ENCODE measurements at places on chromosomes 12 and 14. TPM values are rescaled to one million over a fixed set of nuclear protein-coding genes. Genes with fewer than 3 reads are reported as not detected.
A peak's percentile ranks its signal among the peaks of the same experiment; 100 is the strongest.

- DNase-seq = peak; percentile 70
Measured at GRCh38 chr12:63915105-63915800, 70.8 kb downstream of the SRGAP1 start.

DNA sequence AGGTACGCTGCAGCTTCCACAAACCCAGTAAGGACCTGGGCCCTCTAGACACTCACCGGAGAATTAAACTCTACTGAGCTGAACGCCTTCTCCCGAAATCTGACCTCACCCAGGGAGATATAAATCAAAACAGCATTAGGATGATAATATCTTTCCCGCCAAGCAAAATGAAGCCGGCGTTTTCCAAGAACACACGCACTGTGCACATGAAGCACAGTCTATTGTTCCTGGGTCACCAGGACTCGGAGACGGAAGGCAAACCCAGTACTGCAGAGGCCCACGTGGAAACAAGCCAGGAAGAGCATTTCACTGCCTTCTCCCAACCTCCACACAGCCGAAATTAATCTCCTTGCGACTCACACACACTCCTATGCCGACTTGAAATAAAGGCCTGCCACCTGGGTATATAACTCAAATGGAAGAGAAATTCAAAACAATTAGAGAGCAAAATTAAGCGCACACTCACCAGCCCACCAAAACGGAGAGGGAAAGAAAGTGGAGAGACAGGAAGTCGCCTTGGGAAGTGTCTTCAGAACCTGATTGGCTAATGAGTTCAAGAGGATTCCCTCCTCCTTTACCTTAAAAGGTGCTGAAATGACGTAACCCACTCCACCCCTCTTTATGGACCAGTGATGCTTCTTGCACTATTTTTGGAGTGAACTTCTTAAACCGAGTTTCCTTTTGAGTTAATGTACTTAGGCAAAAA, at the start of gene CCNB1IP1:
CCNB1IP1 (minus strand) TSS at position 492 of the 706 bp plus-strand sequence. CDS start 16,756 bp downstream, outside the sequence.
- peak; percentile 84 for DNase-seq

The SCAF11 gene
- total RNA-seq = 133 TPM

GRCh38 chr12:6418796-6419195, 26.0 kb upstream of the CD27 start:
- no peak for DNase-seq

The PPFIBP1 gene
- total RNA-seq = 90.1 TPM

DNA sequence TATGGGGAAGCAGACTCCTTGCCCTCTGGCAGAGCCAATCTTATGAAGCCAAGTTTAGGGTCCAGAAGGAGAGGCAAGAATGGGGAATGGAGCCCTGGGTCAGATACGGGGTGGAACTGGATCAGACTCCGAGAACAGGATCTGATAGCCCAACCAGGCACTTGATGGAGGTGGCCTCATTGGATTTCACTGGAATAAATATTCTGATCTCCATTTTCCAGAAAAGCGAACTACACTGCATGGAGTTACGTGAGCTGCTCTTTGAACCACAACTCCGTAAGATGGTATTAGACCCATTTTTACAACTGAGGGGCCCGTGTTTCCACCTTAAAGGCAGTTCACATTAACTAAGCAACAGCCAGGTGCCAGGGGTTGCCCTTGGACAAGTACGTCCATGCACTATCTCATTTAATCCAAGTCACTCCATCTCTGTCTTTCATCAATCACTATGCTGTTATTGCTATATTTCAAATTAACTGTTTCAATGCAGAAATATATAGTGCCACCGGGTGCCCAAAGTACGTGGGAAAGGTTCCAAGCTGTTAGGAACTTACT, 155.2 kb downstream of the BCL11B start:
- no peak for DNase-seq

DNA sequence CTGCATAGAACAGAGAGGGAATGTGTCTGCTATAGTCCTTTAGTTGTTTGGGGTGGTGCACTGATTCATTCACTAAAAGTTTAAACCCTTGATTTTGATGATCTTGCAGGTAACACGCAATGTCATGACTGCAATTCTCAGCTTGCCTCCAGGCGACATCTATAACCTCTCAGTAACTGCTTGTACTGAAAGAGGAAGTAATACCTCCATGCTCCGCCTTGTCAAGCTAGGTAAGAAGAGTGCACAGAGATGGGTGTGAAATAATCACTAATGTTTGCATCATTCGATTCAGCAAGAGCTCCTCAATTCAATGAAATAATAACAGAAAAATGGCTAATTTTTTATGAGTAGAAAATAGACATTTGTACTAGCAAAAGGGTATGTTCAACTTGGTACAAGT, 203.7 kb downstream of the PTPRO start:
- DNase-seq = no peak

GRCh38 chr12:55719371-55719770, 822 bp upstream of the RDH5 start:
- DNase-seq = no peak

GRCh38 chr12:67802731-67803130, 154.2 kb downstream of the DYRK2 start:
- no peak for DNase-seq
